ENCODE measurements at places on chromosomes 6 and 20.
A peak's percentile ranks its signal among the peaks of the same experiment; 100 is the strongest.

GRCh38 chr20:57638895-57639236 lies 18.6 kb upstream of the ZBP1 start:
- no peak for DNase-seq

GRCh38 chr6:81366972-81367371 lies 385.5 kb downstream of the TENT5A start:
- DNase-seq, result no peak

- no peak for DNase-seq
Measured at GRCh38 chr6:35146453-35146852, 5.3 kb upstream of the TCP11 start.

- peak; percentile 5 for DNase-seq
Measured at GRCh38 chr20:40689100-40689942, at the start of gene MAFB. Gene MAFB (minus strand): TSS chr20:40689236. CDS start chr20:40688850, 386 bp downstream.

- DNase-seq, result no peak
Measured at GRCh38 chr6:11160199-11160598, 48.7 kb upstream of the ERVFRD-1 start.

DNA sequence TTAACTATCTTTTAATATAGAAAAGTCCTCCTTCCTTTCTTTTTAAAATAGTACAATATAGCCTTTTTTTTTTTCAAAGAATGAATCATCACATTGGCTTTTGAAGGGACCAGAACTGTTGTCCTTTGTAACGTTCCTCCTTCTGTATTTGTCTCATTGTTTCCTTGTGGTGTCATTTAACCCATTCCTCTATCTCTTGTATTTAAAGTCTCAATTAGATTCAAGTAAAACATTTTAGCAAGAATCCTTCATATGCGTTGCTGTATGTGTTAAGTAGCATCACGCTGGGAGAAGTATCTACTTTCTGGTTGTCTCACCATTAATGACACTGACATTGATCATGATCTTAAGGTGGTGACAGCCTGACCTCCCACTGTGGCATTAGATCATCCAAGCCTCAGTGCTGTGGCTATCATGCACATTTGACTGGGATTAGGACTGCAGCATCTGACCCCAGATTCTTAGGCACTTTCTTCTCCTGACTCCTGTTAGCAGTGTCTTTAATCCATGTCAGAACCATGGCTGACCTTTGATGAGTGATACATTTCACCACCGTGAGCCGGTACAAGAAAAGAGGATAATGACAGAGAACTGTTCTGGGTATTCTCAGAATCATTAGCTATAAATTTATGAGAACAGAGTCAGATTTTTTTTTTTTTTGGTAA lies 67.5 kb upstream of the TFB1M start:
- no peak for DNase-seq

DNA sequence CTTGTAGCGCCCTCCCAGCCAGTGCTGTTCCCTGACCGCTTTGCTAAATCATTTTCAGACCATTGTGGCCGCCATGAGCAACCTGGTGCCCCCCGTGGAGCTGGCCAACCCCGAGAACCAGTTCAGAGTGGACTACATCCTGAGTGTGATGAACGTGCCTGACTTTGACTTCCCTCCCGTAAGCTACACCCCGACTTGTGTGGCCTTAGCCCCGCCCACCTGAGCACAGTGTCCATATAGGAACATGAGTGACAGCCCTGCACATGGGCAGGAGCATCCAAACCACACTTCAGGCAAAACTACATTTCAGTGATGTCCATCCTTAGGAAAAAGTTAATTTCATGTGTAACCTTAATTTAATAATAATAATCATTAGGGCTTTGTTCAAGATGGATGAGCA lies 51.1 kb downstream of the GNAS start:
- no peak for DNase-seq

- no peak for DNase-seq
Measured at GRCh38 chr20:24789877-24790276, 159.2 kb upstream of the CST7 start.

- DNase-seq, result no peak
Measured at GRCh38 chr6:107062691-107063090, 34.7 kb downstream of the MTRES1 start.

- no peak for DNase-seq
Measured at GRCh38 chr6:16523606-16524379, 237.5 kb downstream of the ATXN1 start.

DNA sequence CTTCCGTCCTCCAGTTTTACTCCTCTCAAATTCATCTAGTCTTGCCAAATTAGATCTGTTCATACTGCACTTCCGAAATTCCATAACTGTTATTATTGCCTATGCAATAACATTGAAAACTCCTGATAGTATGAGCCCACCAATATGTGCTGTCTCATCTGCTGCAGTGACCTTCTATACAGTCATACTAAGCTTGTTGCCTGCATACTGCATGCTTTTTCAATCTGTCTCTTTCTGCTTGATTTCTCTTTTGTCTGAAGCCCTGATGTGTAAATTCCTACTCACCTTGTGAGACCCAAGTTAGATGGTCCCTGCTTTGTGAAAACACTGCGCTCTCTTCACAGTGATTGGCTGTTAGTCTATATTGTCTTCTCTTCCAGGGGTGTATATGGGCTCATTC lies 1.1 kb downstream of the TBP start:
- DNase-seq, result no peak

- no peak for DNase-seq
Measured at GRCh38 chr6:36725581-36725980, 28.0 kb downstream of the RAB44 start.

GRCh38 chr20:46751856-46752255 lies 42.4 kb downstream of the SLC2A10 start:
- no peak for DNase-seq

GRCh38 chr20:1164871-1165270 lies 19.9 kb downstream of the TMEM74B start:
- no peak for DNase-seq

DNA sequence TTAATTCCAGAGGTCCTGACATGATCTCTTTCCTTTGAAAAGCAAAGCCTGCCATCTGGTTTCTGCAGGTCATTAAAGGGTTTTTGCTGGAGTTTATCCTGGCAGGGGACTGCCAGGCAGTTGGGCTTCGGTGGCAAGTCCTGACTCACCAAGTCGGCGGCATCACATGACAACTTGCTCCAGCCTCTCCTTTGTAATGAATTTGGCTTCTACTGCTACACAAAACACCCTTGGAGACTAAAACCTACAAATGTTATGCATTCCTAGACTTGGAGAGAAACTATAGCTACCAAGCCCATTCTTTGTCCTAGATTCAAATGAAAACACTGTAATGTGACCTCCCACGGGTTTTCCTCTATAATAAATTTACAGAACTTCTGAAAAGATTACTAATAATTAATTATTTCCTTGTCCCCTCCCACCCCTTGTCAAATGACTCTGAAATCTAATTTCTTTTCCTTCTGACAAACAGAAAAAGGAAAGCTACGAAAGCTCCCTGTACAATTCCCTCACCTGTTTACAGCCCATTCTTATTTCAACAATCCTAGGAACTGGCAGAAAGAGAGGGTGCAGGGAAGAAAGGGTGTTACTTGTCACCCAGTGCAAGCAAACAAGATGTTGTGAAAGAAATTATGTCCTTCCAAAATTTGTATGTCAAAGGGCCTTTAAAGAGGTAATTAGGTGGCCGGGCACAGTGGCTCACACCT lies 62.9 kb downstream of the QRSL1 start:
- DNase-seq, result no peak

GRCh38 chr6:54892831-54893230 lies 46.3 kb downstream of the FAM83B start:
- no peak for DNase-seq

GRCh38 chr20:11469795-11470435 lies 447.8 kb upstream of the BTBD3 start:
- DNase-seq, result no peak

DNA sequence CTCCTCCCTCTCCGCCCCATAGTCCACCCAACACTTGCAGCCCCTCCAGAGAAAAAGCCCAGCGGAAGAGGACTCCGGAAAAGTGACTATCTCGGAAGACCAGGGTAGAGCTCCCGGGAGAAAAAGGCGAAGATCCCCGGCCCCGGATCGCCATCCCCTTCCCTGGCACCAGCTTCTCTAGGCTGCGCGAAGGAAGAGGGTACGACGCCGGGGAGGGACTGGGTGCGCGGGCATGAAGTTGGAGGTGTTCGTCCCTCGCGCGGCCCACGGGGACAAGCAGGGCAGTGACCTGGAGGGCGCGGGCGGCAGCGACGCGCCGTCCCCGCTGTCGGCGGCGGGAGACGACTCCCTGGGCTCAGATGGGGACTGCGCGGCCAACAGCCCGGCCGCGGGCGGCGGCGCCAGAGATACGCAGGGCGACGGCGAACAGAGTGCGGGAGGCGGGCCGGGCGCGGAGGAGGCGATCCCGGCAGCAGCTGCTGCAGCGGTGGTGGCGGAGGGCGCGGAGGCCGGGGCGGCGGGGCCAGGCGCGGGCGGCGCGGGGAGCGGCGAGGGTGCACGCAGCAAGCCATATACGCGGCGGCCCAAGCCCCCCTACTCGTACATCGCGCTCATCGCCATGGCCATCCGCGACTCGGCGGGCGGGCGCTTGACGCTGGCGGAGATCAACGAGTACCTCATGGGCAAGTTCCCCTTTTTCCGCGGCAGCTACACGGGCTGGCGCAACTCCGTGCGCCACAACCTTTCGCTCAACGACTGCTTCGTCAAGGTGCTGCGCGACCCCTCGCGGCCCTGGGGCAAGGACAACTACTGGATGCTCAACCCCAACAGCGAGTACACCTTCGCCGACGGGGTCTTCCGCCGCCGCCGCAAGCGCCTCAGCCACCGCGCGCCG lies 822 bp downstream of the FOXQ1 start:
- no peak for DNase-seq

DNA sequence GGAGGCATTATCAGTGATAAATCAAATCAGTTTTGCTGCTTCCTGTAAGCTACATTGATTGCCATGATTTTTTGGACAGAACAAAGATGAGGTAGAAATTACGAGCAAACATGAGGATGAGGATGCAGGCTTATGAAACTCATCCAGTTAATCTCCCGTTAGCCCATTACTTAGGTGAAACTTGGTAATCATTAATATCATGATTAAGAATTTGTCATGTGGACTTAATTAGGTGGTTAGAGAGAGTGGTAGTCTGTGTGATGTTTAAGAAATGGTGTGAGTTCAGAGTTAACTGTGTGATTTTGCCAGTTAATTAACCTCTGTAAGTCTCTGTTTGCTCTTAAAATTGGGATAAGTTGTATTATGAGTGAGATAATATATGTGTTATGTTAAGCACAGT lies 62.0 kb downstream of the TSPYL4 start:
- DNase-seq, result no peak

DNA sequence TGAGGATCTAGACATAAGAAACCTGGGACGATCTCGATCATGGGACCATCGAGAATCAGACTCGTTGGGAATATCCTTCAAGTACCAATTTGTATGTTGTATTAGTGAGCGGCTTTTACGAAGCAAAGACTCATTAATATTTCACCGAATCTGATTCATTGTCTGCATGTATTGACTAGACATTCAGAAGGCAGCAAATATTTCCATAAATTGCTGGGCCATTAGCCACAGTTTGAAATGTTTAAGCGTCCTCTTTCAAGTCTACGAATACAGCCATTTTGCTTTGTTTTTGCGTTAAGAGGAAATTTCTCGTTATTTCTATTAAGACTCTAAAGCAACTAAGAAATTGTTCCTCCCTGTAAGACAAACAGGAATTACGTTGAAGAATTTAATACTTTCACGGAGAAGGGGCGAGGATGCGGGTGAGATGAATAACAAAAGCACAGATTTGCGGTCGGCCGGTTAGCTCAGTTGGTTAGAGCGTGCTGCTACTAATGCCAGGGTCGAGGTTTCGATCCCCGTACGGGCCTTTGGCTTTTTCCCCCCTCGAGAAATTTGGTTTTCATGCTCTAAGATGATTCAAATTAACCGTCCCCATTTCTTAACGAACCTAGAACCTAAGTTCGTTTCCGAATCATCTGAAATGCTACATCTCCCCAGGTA lies 18.5 kb downstream of the POM121L2 start:
- DNase-seq, result no peak

GRCh38 chr6:37731888-37732287 lies 34.2 kb upstream of the MDGA1 start:
- peak; percentile 7 for DNase-seq

GRCh38 chr20:12748359-12748994 lies 260.3 kb upstream of the SPTLC3 start:
- no peak for DNase-seq

- no peak for DNase-seq
Measured at GRCh38 chr20:52104546-52105441, 86.8 kb downstream of the ZFP64 start.

DNA sequence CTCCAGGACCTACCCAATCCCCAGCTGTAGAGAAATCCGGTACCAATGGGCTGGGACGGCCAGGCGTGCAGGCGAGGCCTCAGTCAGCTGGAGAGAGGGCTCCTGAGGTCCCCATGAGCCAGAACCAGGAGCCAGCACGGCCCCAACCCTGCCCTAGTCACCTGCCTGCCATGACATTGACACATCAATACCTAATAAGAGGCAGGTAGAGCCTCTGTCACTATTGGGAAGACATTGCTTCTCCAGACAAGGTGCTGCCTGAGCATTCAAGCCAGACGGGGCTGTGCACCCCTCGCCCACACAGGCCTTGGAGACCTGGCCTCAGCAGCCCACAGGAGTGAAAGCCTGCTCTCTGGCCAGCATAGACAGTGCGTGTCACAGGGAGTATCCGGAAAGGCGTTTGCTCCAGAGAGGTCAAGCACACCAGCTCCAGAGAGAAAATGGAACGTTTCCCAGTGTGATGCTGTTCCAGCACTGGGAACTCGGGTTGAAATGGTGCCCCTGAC lies 3.5 kb downstream of the DLL1 start:
- no peak for DNase-seq

DNA sequence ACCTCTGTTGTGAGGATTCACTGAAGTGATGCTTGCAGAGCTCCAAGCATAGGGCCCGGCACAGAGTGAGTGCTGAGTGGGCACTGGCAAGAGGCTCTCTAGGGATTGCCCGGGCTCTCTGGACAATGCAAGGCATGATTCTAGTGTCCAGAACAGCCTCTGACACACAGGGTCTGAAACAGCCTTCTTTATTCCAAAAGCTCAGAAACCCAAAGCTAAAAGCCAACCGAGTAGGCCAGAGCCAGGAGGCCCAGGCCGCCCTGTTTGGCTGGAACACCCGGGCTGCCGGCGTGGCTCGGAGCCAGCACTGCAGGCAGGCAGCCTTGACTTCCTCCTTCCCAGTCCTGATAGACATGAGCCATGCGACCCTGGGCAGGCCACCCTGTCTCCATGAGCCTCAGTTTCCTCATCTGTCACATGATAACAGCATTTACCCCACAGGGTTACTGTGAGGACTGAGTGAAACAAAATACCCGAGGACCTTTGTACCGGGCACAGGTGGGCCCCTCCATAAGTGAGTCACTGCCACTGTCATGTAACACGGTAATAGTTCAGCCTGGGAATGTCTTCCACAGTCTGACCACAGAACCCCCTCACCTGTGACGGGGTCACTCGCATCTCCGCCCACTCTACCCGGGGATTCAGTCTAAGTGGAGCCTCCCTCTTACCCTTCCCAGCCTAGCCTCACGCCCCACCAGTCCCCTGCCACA lies 51.5 kb downstream of the PTPRT start:
- DNase-seq, result no peak
